ENCODE measurements at places on chromosomes 4 and X.

GRCh38 chr4:138972956-138973801, 42.4 kb upstream of the NOCT start:
- DNase-seq: no peak

DNA sequence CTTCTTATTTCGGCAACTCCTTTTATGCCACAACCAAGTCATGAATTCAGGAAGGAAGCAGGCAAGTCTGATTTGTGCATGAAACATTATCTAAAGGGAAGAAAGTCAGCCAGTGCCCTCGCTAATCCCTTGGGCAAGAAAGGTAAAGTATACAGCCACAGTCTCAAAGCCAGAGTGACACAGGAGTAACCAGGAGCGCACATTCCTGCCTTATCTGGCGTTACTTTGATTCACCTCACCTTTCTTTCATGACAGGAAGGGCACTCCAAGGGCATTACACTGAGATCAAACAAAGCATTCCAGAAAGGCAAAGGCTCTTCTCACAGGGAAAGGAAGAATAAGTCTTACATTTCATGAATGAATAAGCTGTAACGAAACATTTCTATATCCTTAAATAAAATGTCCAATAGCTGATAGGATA, 38.8 kb downstream of the FAT1 start:
- no peak for DNase-seq

DNA sequence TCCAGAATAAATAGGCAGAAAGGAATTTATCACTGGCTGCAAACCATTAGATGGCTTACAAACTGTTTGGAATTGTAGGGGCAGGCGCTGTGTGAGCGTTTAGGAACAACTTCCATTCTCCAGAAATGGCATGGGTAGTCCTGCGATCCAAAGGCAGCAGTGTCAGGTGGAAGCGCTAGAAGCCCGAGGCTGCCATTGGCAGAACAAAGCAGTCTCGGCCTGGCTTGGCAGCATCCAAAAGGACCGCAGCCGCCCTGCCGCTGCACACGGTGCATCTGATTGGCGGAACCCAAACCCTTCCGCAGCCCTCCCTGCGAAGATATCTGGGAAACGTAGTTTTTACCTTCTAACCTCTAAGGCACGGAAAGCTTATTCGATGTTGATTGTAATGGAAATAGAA, 23.6 kb upstream of the YTHDC1 start:
- peak; percentile 42 for DNase-seq

DNA sequence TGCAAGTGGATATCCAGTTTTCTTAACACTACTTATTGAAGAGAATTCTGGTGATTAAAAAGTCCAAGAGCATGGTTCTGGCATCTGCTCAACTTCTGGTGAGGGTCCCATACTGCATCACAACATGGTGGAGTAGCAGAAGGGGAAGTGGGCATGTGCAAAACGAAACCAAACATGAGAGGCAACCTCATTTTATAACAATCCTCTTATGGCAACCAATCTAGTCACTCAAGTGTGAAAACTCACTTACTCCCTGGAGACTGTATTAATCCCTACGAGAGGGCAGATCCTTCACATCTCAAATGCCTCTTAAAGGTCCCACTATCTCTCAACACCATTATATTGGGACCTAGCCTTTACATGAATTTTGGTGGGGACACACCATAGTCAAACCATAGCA, 55.4 kb upstream of the TRO start:
- DNase-seq: no peak

GRCh38 chr4:176359590-176359989, 39.8 kb downstream of the SPCS3 start:
- no peak for DNase-seq

- peak; percentile 40 for DNase-seq
These were observed 163.3 kb upstream of the USP38 start for GRCh38 chr4:143021384-143021783.

GRCh38 chr4:182842759-182843390, 74.3 kb downstream of the DCTD start:
- no peak for DNase-seq

DNA sequence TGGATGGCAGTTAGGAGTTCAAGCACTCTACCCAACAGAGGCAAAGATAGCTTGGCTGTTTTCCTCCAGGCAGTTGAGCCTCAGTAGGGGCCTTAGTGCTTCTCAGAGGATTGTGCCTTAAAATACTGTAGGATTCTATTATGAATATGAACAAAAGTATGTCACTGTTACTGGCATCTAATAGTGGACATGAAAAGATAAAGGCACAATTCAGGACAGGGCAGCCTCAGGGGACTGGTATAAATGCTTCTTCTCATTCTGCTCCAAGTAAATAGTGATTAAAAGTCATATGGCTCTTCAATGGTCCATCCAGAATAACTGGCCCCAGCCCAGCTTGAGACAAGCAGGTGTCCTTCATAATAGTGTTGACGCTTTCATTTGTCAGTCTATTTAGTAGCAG, 17.7 kb downstream of the COL4A6 start:
- DNase-seq: no peak

DNA sequence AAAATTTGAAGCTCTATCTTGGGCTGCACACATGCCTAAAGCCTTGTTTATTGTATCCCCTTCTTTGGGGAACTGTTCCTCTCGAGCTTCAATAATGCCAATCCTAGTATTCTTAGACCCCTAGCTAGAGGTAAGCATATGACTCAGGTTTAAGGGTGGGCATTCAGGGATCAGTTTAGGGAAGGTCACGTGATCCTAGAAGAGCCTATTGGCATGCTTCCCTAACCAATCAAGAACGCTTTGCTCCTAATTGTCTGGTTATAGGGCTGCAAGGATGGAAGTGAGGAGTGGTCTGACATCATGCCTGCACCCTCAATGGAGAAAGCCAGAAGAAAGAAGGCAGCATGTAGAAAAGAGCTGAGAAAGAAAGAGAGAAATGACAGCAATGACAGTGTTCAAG, 46.9 kb downstream of the TLR10 start:
- no peak for DNase-seq

- no peak for DNase-seq
These were observed 41.8 kb upstream of the VEGFC start for GRCh38 chr4:176834531-176834930.

- DNase-seq: no peak
These were observed 17.0 kb downstream of the PDGFC start for GRCh38 chr4:156954587-156954986.

DNA sequence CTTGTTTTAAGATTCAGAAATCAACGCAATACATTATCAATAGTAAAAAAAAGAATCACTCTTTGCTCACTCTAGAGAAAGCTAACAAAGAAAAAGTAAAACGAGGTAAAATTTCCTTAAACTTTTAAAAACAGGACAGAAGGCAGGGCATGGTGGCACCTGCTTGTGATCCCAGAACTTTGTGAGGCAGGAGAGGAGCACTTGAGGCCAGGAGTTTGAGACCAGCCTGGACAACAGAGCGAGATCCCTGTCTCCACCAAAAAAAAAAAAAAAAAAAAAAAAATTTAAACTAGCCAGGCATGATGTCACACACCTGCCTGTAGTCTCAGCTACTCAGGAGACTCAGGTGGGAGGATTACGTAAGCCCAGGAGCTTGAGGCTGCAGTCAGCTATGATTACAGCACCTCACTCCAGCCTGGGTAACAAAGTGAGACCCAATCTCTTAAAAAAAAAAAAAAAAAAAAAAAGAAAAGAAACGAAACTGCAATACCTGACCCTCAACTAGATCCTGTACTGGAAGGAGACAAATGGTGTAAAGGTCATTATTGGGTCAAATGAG, 3.5 kb downstream of the CCNI start:
- DNase-seq: no peak

GRCh38 chrX:39528161-39528916, 569.4 kb downstream of the BCOR start:
- DNase-seq: no peak

GRCh38 chrX:56099271-56099670, 132.9 kb upstream of the KLF8 start:
- no peak for DNase-seq

- peak; percentile 39 for DNase-seq
These were observed 30.1 kb downstream of the KDM6A start for GRCh38 chrX:44903107-44903506.

DNA sequence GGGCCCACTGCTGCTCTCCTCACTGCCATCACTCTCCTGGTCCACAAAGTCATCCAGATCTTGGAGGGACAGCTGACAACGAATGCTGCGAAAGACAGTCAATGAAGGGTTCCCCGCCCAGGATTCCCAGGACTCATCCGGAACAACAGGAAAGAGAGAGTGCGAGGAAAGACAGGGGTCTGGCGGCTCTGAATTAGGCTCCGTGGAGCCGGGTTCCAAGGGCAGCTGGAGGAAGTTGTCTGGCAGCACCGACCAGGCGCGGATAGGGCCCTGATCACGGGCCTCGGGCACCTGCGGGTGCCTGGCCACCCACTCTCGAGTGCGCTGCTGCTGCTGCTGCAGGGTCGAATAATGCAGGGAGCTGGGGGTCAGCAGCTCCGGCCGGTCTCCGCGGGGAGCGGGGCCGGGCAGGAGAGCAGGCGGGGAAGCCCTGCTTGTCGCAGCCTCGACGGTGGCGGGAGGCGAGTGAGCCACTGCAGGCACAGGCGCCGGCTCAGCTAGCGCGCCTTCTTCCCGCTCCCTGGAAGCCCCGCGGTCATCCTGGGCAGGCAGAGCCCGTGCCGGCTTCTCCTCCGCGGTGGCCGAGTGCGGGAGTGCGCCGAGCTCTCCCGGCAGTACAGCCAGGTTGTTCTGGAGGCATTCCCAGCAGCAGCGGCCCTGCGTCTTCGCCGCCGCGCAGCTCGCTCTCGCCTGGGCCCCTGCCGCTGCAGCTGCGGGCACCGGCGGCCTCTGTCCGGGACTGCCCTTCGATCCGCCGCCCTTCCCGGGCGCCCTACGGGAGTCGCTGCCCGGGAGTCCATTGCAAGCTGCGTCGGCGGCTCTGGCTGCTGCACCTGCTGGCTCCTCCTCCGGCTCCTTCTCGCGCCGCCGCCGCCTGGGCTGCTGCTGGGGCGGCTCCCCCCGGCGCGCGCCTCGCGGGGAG, 1.1 kb downstream of the SOWAHB start:
- DNase-seq: peak; percentile 26

- peak; percentile 0 for DNase-seq
These were observed 603.7 kb downstream of the GRXCR1 start for GRCh38 chr4:43496188-43496587.

- DNase-seq: no peak
These were observed 10.5 kb upstream of the MAMLD1 start for GRCh38 chrX:150352581-150352980.

DNA sequence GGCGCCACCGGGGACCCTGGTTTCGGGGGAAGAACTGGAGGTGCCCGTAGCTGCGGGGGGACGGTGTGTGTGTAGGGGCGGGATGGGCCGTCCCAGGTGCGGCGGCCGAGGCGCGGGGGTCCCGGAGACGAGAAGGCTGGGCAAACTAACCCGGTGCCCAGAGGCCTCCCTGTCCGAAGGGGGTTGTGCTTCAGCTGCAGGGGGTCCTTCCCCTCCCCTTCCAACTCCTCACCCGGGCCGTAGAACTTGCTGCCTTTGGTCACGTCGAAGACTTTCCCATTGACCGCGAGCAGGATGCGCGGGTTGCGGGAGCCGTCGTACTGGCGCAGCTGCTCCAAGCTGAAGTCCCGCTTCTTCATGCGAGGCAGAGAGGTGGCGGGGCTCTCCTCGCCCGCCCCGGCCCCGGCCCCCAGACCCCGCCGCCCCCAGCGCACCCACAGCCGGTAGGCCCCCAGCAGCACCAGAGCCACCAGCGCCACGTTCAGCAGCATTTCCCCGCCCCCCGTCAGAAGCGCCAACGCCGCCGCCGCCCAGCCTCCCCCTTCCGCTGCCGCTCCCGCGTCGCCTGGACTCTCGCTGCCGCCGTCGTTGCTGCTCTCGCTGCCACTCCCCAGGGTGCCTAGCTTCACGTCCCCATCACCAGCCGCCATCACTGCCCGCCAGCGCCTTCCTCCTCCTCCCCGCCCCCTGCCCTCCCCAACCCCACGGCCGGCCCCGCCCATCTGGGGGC, at the start of gene PGRMC2:
Gene PGRMC2, minus strand, starts transcription at position 673 of the 730 bp plus-strand sequence. Its CDS starts 23 bp downstream, at position 650.
- no peak for DNase-seq

DNA sequence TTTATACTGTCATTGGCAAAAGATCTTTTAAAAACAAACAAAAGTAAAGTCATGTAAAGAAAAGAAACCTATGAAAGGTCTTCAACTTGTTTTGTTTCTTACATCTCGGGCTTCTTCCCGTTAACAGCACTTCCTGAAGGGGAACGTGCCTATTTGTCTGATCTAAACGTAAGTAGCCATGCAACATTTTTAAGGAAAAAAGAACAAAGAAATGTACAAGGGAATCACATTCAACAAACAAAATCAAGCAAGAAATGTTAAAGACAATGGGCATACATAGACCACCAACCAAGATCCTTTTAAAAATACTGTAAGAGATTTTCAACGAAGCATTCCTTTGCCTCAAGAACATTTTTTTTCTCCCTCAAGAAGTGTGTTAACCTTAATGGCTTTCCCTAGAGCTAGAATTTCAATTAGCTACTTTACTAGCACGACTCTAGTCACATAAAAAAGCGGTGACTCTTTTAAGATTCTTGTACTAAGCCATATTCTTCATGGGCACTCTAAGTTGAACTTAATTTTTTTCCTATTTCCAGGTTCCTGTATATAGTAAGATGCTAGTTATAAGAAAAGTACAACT, 112.0 kb upstream of the TTC29 start:
- no peak for DNase-seq

- DNase-seq: no peak
These were observed 408.2 kb downstream of the SMARCA1 start for GRCh38 chrX:129115104-129115503.

DNA sequence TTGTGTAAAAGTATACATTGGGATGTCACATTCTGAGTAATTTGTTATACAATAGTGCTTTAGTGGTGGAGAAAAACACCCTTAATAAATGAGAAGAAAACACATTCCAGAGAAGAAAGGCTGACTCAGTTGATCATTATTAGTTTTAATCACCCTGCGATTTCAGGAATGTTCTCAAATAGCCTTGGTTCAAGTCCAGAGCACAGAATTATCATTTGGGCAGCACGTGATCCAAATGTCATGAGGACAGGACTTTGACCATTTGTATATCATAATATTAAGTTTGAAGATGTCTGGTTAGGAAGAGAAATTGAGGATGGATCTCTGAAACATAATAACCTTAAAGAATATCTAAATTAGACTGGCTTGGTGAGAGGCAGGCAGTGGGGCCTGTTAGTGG, 1434.3 kb upstream of the TENM3 start:
- no peak for DNase-seq

GRCh38 chr4:98688411-98689290, 30.2 kb upstream of the TSPAN5 start:
- no peak for DNase-seq

- peak; percentile 9 for DNase-seq
These were observed 239.7 kb upstream of the FAM241A start for GRCh38 chr4:111905511-111905910.

DNA sequence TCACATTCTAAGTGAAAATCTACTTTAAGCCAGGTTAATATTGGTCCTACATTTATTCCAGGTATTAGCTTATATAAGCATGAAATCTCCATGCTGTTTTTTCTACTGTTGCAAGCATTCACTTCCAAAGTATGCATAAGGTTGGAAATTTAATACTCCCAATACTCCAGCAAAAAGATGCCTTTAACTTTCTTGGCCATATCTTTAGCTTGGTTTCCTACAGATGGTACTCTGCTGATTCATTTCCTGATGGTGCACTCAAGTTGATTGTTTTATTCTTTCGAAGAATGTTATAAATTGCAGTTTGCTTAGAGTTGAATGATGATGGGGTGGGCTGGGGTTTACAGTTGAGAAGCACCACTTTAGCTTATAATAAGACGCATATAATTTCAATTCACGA, 330.2 kb downstream of the PTTG2 start:
- DNase-seq: no peak

GRCh38 chrX:2582667-2583066, 81.9 kb upstream of the DHRSX start:
- no peak for DNase-seq
